ENCODE measurements at places on chromosomes 6 and 20. TPM values are rescaled to one million over a fixed set of nuclear protein-coding genes. Genes with fewer than 3 reads are reported as not detected.

GRCh38 chr6:16092990-16093389, 35.9 kb upstream of the MYLIP start:
- DNase-seq, result no peak

The VIP gene
- not detected for total RNA-seq

The SCRT2 gene
- not detected for total RNA-seq

DNA sequence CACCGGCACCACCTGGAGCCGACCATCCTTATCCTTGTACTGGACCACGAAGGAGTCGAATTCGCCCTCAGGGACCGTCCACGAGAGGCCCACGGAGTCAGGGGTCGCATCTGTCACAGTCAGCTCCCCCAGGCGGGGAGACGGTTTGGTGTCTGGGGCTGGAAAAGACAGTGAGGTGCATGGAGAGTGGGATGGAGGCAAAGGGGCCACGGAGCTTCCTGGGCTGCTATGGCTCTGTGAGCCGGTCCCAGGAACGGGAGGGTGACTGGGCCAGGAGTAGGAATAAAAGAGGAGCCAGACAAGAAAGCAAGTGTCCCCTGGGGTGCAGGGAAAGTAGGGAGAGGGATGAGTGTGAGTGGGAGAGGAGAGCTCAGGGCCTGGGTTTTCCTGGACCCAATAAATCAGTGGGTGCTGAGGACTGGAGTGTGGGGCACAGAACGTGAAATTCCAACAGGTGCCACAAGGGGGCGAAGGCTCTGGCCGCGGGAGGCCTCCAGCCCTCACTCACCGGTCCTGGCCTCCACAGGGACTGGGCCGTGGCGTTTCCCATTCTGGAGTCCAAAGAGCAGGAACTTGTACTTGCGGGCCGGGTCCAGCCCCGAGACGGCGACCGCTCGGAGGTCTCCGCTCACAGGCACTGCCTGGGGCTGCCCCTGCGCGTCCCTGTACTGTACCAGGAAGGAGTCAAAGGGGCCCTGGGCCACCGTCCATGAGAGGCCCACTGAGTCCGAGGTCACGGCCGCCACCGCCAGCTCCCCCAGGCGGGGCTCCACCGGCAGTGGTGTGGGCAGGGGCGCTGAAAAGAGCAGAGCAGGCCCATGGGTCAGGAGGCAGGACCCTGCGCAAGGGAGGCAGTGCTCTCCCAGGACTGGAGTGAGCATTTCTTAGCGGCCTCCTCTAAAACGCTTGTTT, 9.9 kb downstream of the CYP21A2 start:
- no peak for DNase-seq

DNA sequence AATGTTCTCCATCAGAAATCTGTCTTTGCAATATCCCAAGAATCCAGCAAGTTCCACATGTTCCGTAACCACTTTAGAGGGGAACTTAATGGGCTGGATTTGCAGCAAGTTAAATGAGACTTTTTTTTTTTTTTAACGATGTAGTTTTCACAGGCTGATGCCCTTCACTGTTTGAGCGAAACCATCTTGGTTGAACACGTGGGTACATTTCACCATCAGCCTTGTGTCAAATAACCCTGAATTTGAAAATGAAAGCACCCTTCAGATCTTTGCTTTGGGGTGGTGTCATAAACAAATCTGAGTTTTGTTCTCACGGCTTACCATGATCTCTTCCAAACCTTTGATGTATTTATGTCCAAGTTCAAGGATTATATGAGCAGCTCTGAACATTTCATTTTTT, 73.7 kb upstream of the EXOC2 start:
- no peak for DNase-seq

GRCh38 chr6:7451326-7451725, 61.7 kb downstream of the RIOK1 start:
- DNase-seq, result no peak

- no peak for DNase-seq
Measured at GRCh38 chr6:105045526-105045925, 88.6 kb downstream of the LIN28B start.

DNA sequence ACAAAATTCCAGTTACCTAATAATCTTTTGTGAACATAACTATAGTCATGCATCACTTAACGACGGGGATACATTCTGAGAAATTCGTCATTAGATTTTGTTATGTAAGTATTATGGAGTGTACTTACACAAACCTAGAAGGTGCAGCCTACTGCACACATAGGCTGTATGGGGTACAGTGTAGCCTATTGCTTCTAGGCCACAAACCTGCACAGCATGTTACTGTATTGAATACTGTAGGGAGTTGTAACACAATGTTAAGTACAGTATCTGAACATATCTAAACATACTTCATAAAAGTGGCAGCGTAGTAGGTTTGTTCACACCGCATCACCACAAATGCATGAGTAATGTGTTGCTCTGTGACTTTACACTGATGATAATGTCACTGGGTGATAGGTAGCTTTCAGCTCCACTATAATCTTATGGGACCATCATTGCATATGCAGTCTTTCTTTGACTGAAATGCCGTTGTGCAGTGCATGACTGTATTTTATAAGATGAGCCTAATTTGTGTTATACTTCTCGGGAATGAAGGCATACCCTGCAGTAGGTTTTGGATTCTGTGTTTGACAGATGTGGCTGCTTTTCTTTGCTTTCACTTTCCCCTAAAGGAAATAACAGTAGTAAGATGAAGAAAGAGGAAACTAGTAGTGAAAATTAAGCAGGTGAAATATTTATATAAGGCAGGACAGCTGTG, 365.6 kb downstream of the FARS2 start:
- no peak for DNase-seq

All from fibroblast of lung (primary cell).